ENCODE measurements at places on chromosomes 4 and X. TPM values are rescaled to one million over a fixed set of nuclear protein-coding genes. Genes with fewer than 3 reads are reported as not detected.

DNA sequence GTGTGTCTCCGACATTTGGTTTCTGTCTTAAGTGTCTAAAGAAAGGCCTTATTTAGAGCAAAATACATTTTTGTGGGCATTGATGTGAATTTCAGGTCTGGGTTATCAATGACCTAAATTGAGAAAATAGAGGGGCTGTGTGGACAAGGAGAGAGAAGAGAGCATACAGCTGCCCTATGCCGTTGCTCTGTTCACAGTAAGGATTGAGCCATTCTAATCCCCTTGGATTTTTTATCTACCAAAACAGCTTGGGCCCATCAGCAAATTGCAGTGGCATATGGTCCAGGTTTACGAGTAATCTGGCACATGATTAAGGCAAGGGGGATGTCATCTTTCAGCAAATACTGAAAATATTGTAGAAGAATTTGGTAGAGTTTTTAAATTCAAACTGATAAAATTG lies 210.2 kb downstream of the ANTXR2 start:
- no peaks in the 10 kb centered on the region for H3K4me1 ChIP-seq
- no peak for DNase-seq
- H3K27ac ChIP-seq, result no peak overlapping the region
- H3K4me3 ChIP-seq, result no peak overlapping the region

- no peaks in the 10 kb centered on the region for H3K4me1 ChIP-seq
- H3K4me3 ChIP-seq, result no peak overlapping the region
- H3K27ac ChIP-seq, result no peak overlapping the region
- no peaks in the 10 kb centered on the region for H3K36me3 ChIP-seq
- no peak for DNase-seq
- H3K27me3 ChIP-seq, result no peaks in the 10 kb centered on the region
These were observed 269.6 kb downstream of the DKK2 start for GRCh38 chr4:106766519-106766918.

DNA sequence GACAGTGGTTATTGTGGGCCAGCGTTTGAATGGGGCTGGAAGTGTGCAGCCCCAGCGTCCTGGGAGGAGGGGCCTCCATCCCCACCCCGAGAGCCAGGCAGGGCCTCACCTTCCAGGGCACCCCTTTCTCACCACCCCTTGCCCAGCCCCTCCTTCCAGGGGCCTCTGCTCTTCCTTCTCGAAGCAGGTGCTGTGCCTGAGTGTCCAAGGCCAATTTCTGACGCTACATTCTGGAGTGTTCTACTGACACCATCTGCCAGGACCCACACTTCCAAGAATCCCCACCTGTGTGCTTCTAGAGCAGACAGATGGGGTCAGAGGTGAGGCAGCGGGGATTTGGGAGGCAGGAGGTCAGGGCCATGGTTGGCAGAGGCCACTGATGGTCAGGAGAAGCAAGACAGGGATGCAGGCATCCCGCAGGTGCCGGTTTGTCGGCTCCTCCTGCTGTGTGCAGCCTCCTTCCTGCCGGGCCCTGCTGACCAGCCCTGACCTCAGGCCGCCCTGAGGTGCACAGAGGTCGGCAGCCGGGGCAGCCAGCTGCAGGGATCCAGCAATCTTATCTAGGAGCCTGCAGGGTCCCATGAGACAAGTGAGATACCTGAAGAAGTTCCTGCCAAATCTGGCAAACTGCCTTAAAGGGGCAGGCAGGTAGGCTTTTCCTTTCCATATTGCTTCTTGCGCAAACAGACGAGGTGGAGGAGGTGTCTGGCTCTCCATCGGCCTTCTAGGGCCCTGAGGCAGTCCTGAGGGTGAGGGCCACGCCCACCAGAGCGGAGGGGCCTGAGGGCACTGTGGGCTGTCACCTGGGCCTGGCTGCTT lies 18.8 kb downstream of the MSANTD1 start:
- H3K27me3 ChIP-seq, result no peaks in the 10 kb centered on the region
- DNase-seq, result no peak
- H3K27ac ChIP-seq, result no peak overlapping the region
- no peaks in the 10 kb centered on the region for H3K4me1 ChIP-seq

DNA sequence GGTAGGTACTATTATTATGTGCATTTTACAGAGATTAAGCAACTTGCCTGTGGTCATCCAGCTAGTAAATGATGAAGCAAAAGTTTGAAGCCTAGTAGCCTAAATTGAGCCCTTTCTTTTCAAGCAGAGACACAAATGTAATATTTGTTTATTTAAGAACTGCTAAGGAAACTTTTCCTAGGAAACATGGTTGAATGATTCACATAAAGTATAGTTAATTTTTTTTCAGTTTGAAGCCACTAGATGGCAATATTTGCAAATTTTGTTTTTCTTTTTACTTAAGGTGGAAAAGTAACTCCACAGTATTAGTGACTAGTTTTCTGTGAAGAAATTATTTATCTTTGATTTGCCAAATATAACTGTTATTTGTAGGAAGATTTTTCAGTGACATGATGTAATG lies 52.8 kb upstream of the ANKRD17 start:
- no peaks in the 10 kb centered on the region for H3K27me3 ChIP-seq
- H3K4me3 ChIP-seq, result no peak overlapping the region
- H3K4me1 ChIP-seq, result peaks cover 4% of the 10 kb centered on the region
- no peak overlapping the region for H3K27ac ChIP-seq

GRCh38 chr4:124070688-124071484 lies 641.6 kb downstream of the ANKRD50 start:
- H3K4me3 ChIP-seq, result no peak overlapping the region
- no peaks in the 10 kb centered on the region for H3K27me3 ChIP-seq
- H3K36me3 ChIP-seq, result no peaks in the 10 kb centered on the region
- no peak overlapping the region for H3K27ac ChIP-seq

Gene TRPC5OS
- total RNA-seq, result not detected
